PC-9 (cell line): ENCODE measurements at places on chromosomes 6 and 20. TPM values are rescaled to one million over a fixed set of nuclear protein-coding genes. Genes with fewer than 3 reads are reported as not detected.
A peak's percentile ranks its signal among the peaks of the same experiment; 100 is the strongest.

Gene TFAP2A
- 37.0 and 43.8 TPM in 2 replicates for total RNA-seq

GRCh38 chr6:38481851-38482250 lies 157.9 kb downstream of the BTBD9 start:
- H3K36me3 ChIP-seq, result no peaks in the 10 kb centered on the region
- no peak overlapping the region for H3K27ac ChIP-seq
- no peaks in the 10 kb centered on the region for H3K4me1 ChIP-seq
- DNase-seq, result no peak

DNA sequence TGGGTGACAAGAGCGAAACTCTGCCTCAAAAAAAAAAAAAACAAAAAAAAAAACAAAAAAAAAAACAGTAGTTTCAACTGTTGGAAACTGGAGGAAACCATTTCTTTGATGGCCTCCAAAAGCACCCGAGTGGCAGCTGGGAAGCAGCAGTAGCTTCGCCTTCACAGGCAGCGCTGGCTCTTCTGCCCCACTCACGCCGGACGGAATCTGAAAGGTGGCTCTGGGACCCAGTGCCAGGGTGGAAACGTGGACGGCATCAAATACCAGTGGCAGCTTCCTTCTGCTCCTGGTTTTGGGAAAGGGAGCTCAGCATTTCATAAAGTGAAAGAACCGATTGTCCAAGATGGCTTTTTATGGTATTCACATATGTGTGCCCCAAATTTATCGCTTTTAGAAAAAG lies 159.4 kb downstream of the SMOC2 start:
- no peak for DNase-seq
- H3K27me3 ChIP-seq, result peaks cover 54% of the 10 kb centered on the region

DNA sequence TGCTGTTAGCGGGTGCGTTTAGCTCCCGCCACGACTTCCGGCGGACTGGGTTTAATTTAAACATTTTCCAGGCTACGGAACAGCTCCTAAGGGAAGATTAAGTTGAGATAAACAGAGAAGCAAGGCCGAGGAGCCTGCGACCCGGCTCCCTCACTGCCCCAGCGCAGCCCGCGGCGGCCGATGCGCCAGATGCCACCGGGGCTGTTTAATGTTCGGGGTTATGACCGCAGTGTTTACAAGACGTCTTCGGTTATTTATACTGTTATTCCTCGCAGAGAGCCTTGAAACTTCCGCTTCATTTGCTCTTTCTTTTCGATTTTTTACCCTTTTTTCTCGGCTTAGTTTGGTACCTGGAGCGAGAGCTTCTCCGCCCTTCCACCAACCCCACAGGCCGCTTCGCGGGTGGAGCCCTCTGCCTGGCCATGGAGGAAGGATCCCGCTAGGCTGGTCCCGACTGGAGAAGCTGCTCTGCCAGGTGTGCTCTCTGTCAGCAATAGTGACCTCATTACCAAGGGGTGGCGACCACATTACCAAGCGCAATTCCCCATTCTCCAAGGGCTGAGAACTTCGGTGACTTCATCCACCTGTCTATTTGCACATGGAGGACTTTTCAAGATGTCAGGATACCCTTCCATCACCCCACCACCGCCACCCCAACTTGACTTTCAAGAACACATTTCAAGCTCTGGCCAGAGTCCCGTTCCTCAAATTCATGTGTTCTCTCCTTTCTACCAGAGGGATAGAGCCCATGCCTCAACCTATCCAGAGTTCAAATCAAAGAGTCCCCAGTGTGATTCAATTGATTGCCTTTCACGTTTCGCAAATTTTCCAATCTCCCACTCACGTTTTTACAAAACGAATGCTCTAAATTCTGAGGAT lies 4.1 kb downstream of the TCF21 start:
- H3K4me3 ChIP-seq, result no peak overlapping the region
- H3K27me3 ChIP-seq, result no peaks in the 10 kb centered on the region
- no peak for DNase-seq
- no peak overlapping the region for H3K27ac ChIP-seq
- peaks cover 7% of the 10 kb centered on the region; the same call in 1 of the 2 replicates for H3K4me1 ChIP-seq

DNA sequence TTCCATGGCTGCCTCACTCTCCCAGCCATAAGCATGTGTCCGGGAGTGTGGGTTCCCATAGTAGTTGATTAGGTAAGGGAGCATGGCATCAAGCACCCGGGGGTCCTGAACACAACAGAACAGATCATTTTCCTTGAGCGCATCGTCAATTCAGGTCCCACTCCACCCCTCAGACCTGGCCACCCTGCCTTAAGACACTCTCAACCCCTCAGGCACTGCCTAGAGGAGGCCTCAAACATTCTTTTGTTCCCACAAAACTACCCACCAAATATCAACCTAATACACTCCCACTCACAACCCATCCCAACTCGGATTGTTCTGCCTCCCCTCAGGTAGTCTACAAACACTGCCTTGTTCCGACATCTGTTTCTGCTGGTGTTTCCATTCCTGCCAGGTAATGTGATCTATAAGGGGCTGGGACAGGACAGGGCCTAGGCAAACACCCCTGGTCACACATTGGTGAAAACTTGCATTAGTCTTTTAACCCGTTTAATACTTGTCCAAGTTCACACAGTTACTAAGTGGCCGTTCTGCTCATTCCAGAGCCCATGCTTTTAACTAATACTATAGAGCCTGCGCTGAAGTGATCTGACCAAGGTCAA lies 1.4 kb downstream of the NFS1 start:
- peak overlapping the region; percentile 96; the same call in 1 of the 2 replicates for H3K4me3 ChIP-seq
- no peaks in the 10 kb centered on the region for H3K27me3 ChIP-seq
- no peak for DNase-seq
- no peak overlapping the region for H3K27ac ChIP-seq
- peaks cover 25% of the 10 kb centered on the region for H3K4me1 ChIP-seq

- H3K27me3 ChIP-seq, result no peaks in the 10 kb centered on the region
- H3K36me3 ChIP-seq, result no peaks in the 10 kb centered on the region
- peaks cover 10% of the 10 kb centered on the region for H3K4me1 ChIP-seq
- H3K4me3 ChIP-seq, result no peak overlapping the region
- no peak overlapping the region for H3K27ac ChIP-seq
Measured at GRCh38 chr6:75188221-75188925, 17.5 kb downstream of the COL12A1 start.

Gene TPX2
- total RNA-seq, result 140 and 164 TPM in 2 replicates
